ENCODE measurements at places on chromosomes 7 and 10.

- no peaks in the 10 kb centered on the region for H3K27me3 ChIP-seq
- H3K36me3 ChIP-seq = peaks cover 2% of the 10 kb centered on the region
- no peak overlapping the region for H3K4me3 ChIP-seq
Measured at GRCh38 chr7:129626896-129627295, 15.4 kb downstream of the NRF1 start.

- no peaks in the 10 kb centered on the region for H3K36me3 ChIP-seq
- no peak overlapping the region for H3K4me3 ChIP-seq
- no peak overlapping the region for H3K27ac ChIP-seq
- H3K27me3 ChIP-seq = no peaks in the 10 kb centered on the region
- no peak for DNase-seq
- no peaks in the 10 kb centered on the region for H3K4me1 ChIP-seq
Measured at GRCh38 chr10:109966961-109967738, 40.6 kb upstream of the ADD3 start.

DNA sequence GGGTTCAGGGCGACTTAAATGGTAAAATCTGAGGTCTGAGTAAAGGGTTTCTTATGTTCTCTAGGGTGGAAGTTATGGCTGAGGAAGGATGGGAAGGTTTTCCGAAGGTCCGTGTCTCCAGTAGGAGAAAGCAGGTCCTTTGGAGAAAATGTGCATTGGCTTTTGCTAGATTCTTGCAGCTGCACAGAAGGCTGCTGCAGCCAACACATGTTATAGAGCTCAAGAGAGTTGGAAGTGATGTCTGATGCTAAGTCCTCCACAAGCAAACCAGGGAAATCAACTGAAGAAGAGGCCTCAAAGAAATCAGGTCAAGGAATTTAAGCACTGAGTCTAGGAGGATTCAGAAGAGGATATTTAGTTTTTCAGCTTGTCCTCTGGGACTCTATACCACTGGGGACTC lies 404.6 kb downstream of the LRMDA start:
- no peaks in the 10 kb centered on the region for H3K4me1 ChIP-seq
- H3K4me3 ChIP-seq = no peak overlapping the region
- no peak overlapping the region for H3K27ac ChIP-seq
- DNase-seq = no peak

GRCh38 chr7:33964417-33965182 lies 59.3 kb downstream of the BMPER start:
- no peaks in the 10 kb centered on the region for H3K4me1 ChIP-seq
- peaks cover 2% of the 10 kb centered on the region for H3K27me3 ChIP-seq
- H3K36me3 ChIP-seq = no peaks in the 10 kb centered on the region
- DNase-seq = no peak
- H3K27ac ChIP-seq = no peak overlapping the region
- no peak overlapping the region for H3K4me3 ChIP-seq

GRCh38 chr10:24374134-24374915 lies 165.4 kb downstream of the KIAA1217 start:
- H3K4me3 ChIP-seq = no peak overlapping the region
- no peak for DNase-seq
- no peaks in the 10 kb centered on the region for H3K4me1 ChIP-seq
- no peaks in the 10 kb centered on the region for H3K27me3 ChIP-seq
- no peak overlapping the region for H3K27ac ChIP-seq
- H3K36me3 ChIP-seq = no peaks in the 10 kb centered on the region

- no peak overlapping the region for H3K4me3 ChIP-seq
- no peaks in the 10 kb centered on the region for H3K36me3 ChIP-seq
- no peaks in the 10 kb centered on the region for H3K4me1 ChIP-seq
- H3K27ac ChIP-seq = no peak overlapping the region
- DNase-seq = no peak
Measured at GRCh38 chr10:36592964-36593363, 532.4 kb upstream of the ANKRD30A start.

GRCh38 chr10:43354879-43355380 lies 16.5 kb upstream of the FXYD4 start:
- H3K27me3 ChIP-seq = peaks cover 12% of the 10 kb centered on the region
- H3K4me1 ChIP-seq = peaks cover 5% of the 10 kb centered on the region
- no peak overlapping the region for H3K27ac ChIP-seq
- H3K4me3 ChIP-seq = no peak overlapping the region
- no peak for DNase-seq

DNA sequence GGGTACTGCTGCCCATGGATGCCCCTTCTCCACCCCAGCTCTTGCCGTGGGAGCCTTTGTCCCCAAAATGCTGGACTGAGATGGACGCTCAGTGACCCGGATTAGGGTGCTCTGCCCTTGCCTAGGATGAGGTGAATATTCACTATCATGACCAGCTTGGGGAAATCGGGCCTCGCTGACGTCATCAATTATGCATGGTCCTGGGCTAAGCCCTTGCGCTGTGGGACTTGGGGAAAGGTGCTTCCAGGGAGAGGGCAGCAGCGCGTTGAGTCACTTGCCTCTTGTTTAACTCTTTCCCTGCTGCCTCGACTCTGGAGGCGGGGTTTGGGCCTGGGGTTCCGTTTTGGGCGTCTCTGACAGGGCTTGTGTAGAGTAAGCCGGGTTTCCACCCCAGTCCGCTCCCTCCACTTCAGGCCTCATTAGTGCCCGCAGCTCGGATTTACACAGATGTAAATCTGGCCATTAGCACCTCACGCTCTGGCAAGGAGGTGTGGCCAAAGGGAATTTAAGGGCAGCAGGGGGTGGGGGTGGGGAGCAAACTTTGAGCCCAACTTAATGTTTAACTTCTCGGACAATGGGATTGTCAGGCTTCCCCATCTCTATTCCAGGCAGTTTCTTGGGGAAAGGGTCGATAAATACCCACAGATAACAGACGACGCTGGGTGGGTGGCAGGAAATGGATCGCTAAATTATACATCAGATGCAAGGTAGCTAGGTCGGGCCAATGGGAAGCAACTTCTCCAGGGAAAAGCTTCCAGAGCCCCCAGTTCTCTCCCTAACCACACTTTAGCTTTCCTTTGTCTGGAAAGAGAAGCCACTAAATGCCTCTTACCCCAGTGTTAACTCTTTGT lies 51.3 kb upstream of the TCF7L2 start:
- H3K4me3 ChIP-seq = no peak overlapping the region
- DNase-seq = no peak
- no peaks in the 10 kb centered on the region for H3K36me3 ChIP-seq
- H3K27me3 ChIP-seq = no peaks in the 10 kb centered on the region
- no peak overlapping the region for H3K27ac ChIP-seq
